ENCODE measurements at places on chromosomes 1 and 21. TPM values are rescaled to one million over a fixed set of nuclear protein-coding genes. Genes with fewer than 3 reads are reported as not detected.

DNA sequence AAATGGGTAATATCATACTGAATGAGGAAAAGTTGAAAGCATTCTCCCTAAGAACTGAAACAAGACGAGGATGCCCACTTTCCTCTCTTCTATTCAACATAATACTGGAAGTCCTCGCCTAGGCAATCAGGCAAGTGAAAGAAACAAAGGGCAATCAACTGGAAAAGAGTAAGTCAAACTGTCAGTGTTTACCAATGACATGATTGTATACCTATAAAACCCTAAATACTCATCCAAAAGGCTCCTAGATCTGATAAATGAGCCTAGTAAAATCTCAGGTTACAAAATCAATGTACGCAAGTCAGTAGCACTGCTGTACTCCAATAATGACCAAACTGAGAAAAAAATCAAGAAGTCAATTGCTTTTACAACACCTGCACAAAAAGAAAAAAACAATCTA lies 575.8 kb upstream of the PRMT6 start:
- H3K36me3 ChIP-seq, result no peaks in the 10 kb centered on the region
- H3K27me3 ChIP-seq, result no peaks in the 10 kb centered on the region
- no peak overlapping the region for H3K27ac ChIP-seq
- DNase-seq, result no peak
- H3K4me1 ChIP-seq, result no peaks in the 10 kb centered on the region
- no peak overlapping the region for H3K4me3 ChIP-seq

DNA sequence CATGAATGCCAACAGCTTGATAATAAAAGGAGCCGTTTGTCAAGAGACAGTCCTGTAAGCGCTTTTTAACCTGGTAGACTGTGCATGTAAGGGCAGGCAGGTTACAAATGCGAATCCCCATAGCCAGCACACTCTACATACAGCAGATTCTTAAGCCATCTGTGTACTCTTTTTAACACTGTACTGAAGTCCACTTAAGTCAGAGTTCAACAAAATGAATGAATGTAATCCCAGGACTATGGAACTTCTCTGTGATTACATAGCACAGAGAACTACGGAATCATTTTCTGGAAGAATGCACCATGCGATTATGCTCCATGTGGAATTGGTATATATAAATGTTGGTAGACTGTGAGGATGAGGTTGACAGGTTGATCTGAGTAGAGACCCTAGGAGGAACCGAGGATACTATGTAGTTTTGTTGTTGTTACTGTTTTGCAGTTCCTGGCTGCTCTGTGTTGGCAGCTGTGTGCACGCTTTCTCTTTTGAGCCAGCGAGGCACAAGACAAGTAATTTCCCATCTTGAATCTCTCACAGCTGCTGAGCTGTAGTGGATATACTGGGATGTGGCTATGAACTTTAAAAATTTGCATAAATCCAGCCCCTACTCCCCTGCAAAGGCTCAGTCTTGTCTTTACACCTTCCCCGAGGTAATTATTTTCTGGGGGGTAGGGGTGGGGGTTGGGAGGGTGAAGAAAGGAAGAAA lies 21.9 kb downstream of the LRRC8D start:
- peak; percentile 19 for DNase-seq
- no peaks in the 10 kb centered on the region for H3K27me3 ChIP-seq
- peak overlapping the region; percentile 76 for H3K4me3 ChIP-seq
- no peaks in the 10 kb centered on the region for H3K36me3 ChIP-seq

GRCh38 chr1:201982082-201982622 lies 296 bp upstream of the RNPEP start:
- DNase-seq, result peak; percentile 85
- no peaks in the 10 kb centered on the region for H3K27me3 ChIP-seq
- peaks cover 9% of the 10 kb centered on the region for H3K4me1 ChIP-seq
- peak overlapping the region; percentile 91 for H3K27ac ChIP-seq
- no peaks in the 10 kb centered on the region for H3K36me3 ChIP-seq
- H3K4me3 ChIP-seq, result peak overlapping the region; percentile 99

DNA sequence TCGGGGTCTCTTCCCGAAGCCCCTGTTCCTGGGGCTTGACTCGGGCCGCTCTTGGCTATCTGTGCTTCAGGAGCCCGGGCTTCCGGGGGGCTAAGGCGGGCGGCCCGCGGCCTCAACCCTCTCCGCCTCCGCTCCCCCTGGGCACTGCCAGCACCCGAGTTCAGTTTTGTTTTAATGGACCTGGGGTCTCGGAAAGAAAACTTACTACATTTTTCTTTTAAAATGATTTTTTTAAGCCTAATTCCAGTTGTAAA lies 158.7 kb downstream of the RUNX1 start:
- DNase-seq, result no peak
- H3K4me1 ChIP-seq, result peaks cover 3% of the 10 kb centered on the region
- peak overlapping the region; percentile 99 for H3K27ac ChIP-seq
- H3K4me3 ChIP-seq, result peak overlapping the region; percentile 22
- peaks cover 33% of the 10 kb centered on the region for H3K27me3 ChIP-seq
- H3K36me3 ChIP-seq, result no peaks in the 10 kb centered on the region

DNA sequence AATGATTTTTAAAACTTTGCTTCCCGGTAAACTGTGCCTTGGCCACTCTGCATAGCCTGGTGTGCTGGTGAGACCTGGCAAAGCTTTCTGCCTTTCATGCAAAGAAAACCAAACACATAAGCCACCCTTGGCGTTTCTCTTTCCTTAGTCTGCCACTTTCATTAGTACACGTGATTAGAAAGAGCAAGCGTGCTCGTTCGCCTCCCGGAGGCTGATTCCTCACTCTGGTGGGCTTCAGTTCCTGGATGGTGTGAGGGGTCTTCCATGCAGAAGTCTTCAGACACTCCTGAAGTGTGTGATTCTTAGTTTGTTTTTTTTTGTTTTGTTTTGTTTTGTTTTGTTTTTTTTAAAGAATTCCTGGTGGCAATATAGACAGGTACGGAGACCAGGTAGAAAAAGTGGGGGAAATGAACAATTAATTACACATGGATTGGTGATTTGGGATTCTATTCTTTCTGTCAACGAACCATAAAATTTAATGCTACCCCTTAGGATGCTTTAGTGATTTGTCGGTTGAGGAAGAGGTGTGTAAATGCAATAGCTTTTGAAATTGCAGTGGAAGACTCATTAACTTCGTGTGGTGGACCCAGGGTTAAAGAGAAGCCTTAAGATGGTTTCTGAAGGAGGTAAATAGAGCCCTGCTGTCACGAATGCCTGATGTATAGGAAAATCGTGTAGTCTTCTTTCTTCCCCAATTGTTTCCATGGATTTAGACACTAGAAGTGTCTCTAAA lies 2.1 kb downstream of the GALNT2 start:
- peaks cover 18% of the 10 kb centered on the region for H3K4me1 ChIP-seq
- H3K4me3 ChIP-seq, result peak overlapping the region; percentile 97
- DNase-seq, result peak; percentile 19
- H3K36me3 ChIP-seq, result no peaks in the 10 kb centered on the region
- H3K27ac ChIP-seq, result no peak overlapping the region

DNA sequence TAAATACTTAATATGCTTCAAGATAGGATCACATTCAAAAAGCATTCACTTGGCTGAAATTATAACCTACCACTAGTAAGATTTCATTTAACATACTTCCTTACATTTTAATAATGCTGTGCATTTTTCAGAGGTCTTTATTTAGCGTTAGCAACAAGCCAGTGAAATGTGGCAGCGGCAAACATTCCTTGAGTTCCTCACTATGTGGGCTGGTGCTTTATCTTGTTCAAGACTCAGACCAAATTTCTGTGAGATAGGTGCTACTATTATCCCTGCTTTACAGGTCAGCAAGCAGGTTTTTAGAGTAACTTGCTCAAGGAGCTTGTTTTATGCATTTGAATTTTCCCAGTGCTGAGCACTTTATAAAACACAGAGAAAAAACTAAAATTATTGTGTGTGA lies 132.7 kb downstream of the PLPPR4 start:
- H3K4me3 ChIP-seq, result no peak overlapping the region
- H3K27ac ChIP-seq, result no peak overlapping the region
- H3K36me3 ChIP-seq, result no peaks in the 10 kb centered on the region

- no peaks in the 10 kb centered on the region for H3K27me3 ChIP-seq
- H3K4me3 ChIP-seq, result no peak overlapping the region
- DNase-seq, result no peak
- H3K27ac ChIP-seq, result peak overlapping the region; percentile 36
- H3K4me1 ChIP-seq, result no peaks in the 10 kb centered on the region
- no peaks in the 10 kb centered on the region for H3K36me3 ChIP-seq
Measured at GRCh38 chr1:109290998-109291397, 8.1 kb upstream of the PSRC1 start.

GRCh38 chr1:110035236-110035752 lies 870 bp downstream of the STRIP1 start:
- H3K27me3 ChIP-seq, result no peaks in the 10 kb centered on the region
- H3K36me3 ChIP-seq, result no peaks in the 10 kb centered on the region
- peak; percentile 32 for DNase-seq
- H3K4me3 ChIP-seq, result peak overlapping the region; percentile 86

GRCh38 chr1:182617734-182618351 lies 13.7 kb upstream of the RGS16 start:
- no peaks in the 10 kb centered on the region for H3K36me3 ChIP-seq
- no peak overlapping the region for H3K4me3 ChIP-seq
- no peak for DNase-seq
- H3K27me3 ChIP-seq, result peaks cover 11% of the 10 kb centered on the region
- H3K27ac ChIP-seq, result no peak overlapping the region
- peaks cover 24% of the 10 kb centered on the region for H3K4me1 ChIP-seq

- H3K36me3 ChIP-seq, result no peaks in the 10 kb centered on the region
- H3K4me1 ChIP-seq, result peaks cover 3% of the 10 kb centered on the region
- H3K27ac ChIP-seq, result no peak overlapping the region
- H3K27me3 ChIP-seq, result no peaks in the 10 kb centered on the region
- H3K4me3 ChIP-seq, result no peak overlapping the region
Measured at GRCh38 chr1:44359234-44359935, 4.3 kb upstream of the ERI3 start.

DNA sequence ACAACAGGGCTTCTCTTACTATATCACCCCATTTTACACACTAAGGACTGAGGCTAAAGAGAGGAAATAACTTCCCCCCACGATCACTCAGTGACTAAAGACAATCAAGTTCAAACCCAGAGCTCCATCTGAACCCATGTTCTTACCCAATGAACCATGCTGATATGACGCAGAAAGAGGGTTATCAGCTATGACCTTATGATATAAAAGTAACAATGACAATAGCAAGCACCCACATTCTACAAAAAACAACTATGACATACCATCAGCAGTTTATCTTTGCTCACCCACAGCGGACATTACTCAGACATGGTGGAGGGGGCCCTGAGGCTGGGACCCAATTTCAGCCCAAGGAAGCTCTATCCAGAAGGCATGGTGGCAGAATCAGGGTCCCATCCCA lies 75.7 kb downstream of the PTPN14 start:
- no peaks in the 10 kb centered on the region for H3K27me3 ChIP-seq
- peaks cover 50% of the 10 kb centered on the region for H3K4me1 ChIP-seq
- H3K36me3 ChIP-seq, result no peaks in the 10 kb centered on the region
- H3K27ac ChIP-seq, result peak overlapping the region; percentile 86
- H3K4me3 ChIP-seq, result no peak overlapping the region

DNA sequence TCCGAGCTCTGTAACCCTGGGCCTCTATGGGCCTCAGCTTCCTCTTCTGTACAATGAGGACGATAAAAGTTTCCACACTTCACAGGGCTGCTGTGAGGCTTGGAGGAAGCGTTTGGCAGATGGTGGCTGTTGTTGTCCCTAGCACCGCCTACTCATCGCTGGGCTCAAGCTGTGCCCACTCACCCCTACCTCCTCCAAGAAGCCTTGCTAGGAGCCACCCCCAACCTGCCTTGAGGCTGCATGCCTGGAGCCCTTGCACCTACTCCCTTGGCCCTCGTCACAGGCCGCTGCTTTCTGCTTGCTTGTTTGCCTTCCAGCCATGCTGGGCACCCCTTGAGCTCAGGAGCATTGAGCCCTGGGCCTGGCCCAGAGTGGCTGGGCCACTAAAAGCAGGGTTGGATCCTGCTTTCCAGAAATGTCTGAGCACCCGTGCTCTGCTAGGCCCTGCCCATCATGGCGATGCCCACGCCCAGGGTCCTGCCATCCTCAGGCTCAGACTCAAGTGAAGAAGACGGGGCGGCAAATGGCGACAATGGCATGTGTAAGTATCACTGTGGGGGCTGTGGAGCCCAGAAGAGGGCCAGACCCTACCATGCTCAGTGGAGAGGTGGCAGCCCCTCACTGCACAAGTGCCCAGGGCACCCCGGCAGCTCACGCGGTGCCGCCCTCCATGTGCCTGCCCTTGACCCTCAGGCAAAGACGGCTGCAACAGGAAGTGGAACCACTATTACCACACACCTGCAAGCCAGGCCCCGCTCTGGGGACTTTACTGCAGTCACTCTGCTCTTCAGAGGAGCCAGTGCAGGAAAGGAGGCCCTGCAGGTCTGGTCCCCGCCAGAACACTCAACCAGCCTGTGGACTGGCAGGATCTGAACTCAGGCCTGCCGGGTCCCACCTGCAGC lies 9.5 kb downstream of the SH3BGRL3 start:
- no peaks in the 10 kb centered on the region for H3K27me3 ChIP-seq
- no peak overlapping the region for H3K27ac ChIP-seq
- H3K36me3 ChIP-seq, result no peaks in the 10 kb centered on the region
- H3K4me1 ChIP-seq, result peaks cover 7% of the 10 kb centered on the region

GRCh38 chr1:167770127-167770526 lies 48.3 kb downstream of the MPZL1 start:
- peaks cover 4% of the 10 kb centered on the region for H3K36me3 ChIP-seq
- no peaks in the 10 kb centered on the region for H3K27me3 ChIP-seq
- no peak for DNase-seq
- H3K4me1 ChIP-seq, result peaks cover 4% of the 10 kb centered on the region
- H3K4me3 ChIP-seq, result no peak overlapping the region

- H3K27me3 ChIP-seq, result no peaks in the 10 kb centered on the region
- DNase-seq, result no peak
- no peaks in the 10 kb centered on the region for H3K36me3 ChIP-seq
- no peak overlapping the region for H3K27ac ChIP-seq
Measured at GRCh38 chr21:34091607-34092006, 18.2 kb downstream of the MRPS6 start.

DNA sequence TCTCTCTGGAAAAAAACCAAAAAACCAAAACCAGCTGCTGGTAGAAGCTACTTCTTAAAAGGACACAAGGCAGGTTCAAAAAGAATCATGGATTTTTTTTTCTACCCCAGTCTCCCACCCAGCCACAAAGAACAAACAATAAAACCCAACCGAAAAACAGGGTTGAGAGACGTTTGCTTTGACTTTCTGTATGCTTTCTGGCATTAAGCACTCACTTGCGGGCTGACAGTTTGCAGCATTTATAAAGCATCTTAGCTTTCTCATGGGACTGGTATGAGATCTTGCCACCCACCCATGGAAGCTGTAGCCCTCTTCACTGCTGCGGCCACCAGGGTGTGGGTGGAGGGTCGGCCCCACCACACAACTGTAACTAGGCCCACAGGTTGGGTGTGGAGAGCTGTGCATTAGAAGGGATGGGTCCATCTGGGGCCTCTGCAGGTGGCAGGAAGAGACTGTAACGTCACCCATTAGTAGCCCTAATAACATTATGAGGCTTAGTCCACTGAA lies 165.7 kb downstream of the RHOU start:
- DNase-seq, result no peak
- peaks cover 71% of the 10 kb centered on the region for H3K4me1 ChIP-seq
- H3K4me3 ChIP-seq, result no peak overlapping the region

Gene SLAMF9
- total RNA-seq, result not detected

Gene ANKRD45
- not detected for total RNA-seq

Gene LCE2A
- total RNA-seq, result not detected

Gene PRR9
- total RNA-seq, result not detected

Gene PGLYRP3
- total RNA-seq, result not detected

Gene NRIP1
- 62.4 TPM for total RNA-seq

Gene AMY2A
- not detected for total RNA-seq

Measured in hepatocyte (in vitro differentiated cells).